ENCODE measurements at places on chromosomes 12 and 14.

DNA sequence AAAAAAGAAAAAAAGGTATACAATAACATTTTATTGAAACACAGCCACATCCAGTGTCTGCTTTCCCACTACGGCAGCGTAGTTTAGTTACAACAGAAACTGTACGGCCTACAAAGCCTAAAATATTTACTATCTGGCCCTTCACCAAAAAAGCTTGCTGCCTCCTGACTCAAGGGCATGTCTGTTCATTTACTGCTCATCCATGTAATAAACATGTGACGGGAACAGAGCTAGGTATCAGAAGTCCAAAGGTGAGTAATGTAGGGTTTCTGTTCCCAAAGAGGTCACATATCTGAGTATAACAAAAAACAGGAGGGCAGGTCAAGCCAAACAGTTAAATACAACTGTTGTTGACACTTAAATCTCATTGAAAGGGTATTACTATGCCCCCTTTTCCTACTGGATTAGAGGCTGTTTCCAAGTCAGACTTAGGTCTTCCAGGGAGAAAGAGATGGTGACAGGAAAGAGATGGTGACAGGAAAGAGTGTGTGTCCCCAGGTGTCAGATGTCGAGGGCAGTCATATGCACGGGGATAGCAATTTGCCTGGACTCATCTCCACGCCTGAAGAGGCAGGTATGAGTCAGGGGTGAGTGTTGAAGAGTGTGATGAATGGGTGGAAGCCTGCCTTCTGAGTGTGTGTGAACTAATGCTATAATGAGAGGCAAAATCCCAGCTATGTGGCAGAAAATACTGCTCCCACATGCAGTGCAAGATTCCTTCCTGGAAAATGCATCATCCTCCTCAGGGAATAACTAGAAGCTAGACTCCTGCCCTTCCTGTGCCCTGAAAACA, 77.7 kb downstream of the MAP3K9 start:
- no peak for DNase-seq

- no peak for DNase-seq
These were observed 22.6 kb upstream of the AMIGO2 start for GRCh38 chr12:47102406-47102805.

DNA sequence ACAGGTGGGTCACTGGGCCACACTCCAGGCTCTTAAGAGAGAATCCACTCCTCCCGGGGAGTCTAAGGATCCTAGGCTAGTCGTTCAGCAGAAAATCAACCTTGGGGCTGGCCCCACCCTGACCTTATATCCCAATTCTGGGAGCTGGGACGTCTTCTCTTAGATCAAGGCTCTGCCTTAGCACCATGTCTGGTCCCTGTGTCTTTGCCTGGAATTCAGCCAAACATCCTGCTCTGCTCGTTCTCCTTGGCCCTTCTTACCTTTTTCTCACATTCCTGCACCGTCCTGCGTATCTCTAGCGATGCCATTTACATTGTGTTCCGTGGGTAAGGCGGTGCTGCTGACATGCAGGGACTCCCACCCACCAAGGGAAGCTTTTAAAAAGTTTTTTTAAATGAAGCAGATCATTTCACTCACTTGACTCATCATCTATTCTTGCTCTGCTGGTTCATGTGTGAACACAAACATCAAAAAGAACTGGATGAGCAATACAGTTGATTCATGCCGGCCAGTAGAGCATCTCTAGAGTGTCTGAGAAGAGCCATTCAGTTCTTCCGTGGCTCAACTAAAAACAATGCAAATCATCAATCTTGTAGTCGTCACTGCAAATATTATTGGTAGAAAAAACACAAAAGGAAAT, 50.2 kb downstream of the KCNK13 start:
- no peak for DNase-seq

GRCh38 chr12:1800401-1801302, 19.7 kb upstream of the LRTM2 start:
- no peak for DNase-seq

DNA sequence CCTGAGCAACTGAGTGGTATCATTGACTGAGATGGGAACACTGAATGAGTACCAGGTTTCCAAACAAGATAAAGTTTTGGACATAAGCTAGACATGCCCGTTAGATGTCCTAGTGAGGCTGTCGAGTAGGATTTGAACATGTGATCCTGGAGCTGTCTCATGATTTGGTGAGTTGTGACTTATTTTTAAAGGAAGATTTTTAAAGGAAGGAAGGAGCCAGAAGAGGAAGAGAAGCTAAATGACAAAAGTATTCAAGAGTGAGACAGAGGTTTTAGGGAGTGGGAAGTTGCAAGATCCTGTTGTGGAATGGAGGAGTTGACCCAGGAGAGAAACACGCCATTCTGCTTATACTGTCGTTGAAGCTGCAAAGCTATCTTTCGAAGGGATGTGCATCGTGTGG, 82.1 kb downstream of the SAMD4A start:
- no peak for DNase-seq

- no peak for DNase-seq
These were observed 161.0 kb downstream of the SLC38A4 start for GRCh38 chr12:46664761-46665287.

DNA sequence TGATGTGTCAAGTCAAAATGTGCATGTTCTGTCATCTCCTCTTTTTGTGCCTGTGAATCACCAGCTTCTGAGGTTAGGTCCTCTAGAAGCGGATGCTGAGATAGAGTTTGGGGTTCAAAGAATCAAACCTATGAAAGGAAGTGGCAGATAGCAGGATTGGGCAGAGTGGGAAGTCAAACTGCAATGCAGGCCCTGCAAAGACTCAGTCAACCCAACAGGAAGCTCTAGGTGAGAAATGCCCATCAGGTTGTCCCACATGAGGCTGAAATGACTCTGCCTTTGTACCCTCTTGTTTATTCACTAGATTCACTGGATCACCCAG, 4.5 kb upstream of the MIA2 start:
- no peak for DNase-seq

DNA sequence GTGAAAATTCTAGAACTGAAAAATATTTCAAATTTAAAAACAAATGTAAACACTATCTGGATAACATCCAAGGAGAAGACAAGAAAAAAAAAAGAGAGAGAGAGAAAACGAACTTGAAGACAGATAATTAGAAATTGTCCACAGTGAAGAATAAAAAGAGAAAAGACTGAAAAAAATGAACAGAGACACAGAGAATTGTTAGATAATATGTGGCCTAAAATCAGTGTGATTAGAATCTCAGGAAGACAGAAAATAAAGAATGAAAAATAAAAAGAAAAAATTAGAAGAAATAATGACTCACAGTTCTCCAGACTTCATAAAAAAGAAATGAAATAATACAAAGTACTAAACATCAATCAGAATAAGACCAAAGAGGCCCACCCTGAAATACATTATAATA, 1209.3 kb downstream of the FSCB start:
- DNase-seq: no peak

GRCh38 chr12:83136411-83136810, 449.7 kb downstream of the TMTC2 start:
- DNase-seq: no peak

DNA sequence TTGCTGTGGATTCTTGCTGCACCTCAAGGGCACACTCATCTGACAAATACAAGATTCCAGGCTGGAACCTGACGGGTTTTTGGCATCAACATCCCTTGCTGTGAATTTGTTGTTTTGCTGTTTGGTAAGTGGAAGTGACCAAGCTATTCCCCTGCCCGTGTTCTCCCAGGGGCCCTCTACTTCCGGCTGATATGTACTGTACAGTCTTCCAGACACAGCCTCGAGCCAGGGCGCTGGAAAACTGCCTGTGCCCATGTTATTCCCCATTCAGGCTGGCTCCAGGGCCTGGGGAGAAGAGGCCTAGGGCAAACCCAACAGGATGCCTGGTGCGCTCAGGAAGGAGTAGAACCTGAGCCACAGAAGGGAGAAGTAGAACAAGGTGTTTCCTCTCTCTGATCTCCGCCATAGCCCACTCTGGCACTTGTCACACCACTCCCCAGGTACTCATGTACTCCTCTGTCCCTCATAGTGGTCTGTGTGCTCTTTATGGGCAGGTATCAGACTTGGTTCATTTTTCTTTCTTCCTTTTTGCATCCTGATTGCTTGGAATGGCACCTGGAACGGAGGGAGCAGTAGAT, 67.8 kb upstream of the LTA4H start:
- DNase-seq: no peak

- DNase-seq: no peak
These were observed 44.0 kb downstream of the ARMH4 start for GRCh38 chr14:58107947-58108552.

GRCh38 chr12:55829967-55830600, 697 bp upstream of the DNAJC14 start:
- DNase-seq: no peak

All from stimulated activated CD8-positive, alpha-beta memory T cell treated with anti-CD3 and anti-CD28 coated beads, Interleukin-7, amount 100 ng/mL, for 1 hour (primary cell).